ENCODE measurements at places on chromosomes 16 and 17.

- DNase-seq, result no peak
These were observed 33.6 kb upstream of the CPPED1 start for GRCh38 chr16:12837291-12837690.

DNA sequence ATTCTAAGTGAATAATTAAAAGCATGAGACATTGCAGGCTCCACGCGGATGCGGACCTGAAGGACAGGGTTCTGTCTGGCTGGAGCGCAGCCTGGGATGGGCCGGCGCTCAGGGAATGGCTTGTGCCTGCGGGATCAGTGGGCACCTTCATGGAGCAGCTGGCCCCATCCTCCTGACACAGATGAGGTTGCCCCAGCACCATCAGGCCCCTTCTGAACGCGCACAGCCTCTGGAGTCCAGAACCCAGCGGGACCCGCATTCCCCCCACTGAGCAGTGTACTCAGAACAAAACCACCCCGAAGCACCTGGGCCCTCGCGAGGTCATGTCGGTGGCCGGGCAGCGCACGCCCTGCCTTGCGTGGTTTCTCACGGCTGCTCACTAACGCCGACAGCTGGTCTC is 70.5 kb upstream of the CHMP6 start:
- DNase-seq, result no peak

- DNase-seq, result no peak
These were observed 825 bp downstream of the METTL9 start for GRCh38 chr16:21600031-21600773.

- DNase-seq, result no peak
These were observed 168.5 kb downstream of the BCAS3 start for GRCh38 chr17:60846175-60846574.

DNA sequence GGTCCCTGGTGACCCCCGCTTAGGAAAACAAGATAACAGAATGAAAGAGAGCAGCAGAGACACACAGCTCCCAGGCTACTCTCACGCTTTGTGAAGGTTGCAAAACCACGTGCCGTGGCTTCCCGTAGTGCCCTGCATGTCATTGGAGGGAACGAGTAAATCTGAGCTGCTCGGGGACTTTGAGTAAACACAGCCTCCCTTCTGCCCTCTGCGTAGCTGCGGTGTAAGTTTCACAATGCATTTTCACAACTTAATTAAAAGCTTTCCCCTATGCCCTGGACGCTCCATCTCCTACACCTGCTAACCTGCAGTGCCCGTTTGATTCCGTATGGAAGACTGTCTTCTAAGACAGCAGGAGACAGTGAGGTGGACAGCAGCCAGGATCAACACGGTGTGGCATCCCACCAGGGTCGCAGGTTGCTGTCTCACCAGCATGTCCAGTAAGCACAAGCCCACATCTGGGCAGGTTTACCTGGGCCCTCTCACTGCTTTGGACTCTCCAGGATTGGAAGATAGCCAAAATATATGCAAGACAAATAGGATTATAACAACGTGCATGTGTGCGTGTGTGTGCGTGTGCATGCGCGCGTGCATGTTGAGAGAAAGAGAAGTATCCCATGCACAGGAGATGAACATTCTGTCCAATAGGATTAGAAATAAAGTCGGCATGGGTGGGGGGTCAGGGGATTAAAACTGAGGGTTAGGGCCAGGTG is 116.4 kb upstream of the RCVRN start:
- no peak for DNase-seq

GRCh38 chr16:78256686-78257375 is 157.4 kb downstream of the WWOX start:
- DNase-seq, result no peak

- DNase-seq, result no peak
These were observed 7.3 kb downstream of the WRAP53 start for GRCh38 chr17:7695586-7695985.

DNA sequence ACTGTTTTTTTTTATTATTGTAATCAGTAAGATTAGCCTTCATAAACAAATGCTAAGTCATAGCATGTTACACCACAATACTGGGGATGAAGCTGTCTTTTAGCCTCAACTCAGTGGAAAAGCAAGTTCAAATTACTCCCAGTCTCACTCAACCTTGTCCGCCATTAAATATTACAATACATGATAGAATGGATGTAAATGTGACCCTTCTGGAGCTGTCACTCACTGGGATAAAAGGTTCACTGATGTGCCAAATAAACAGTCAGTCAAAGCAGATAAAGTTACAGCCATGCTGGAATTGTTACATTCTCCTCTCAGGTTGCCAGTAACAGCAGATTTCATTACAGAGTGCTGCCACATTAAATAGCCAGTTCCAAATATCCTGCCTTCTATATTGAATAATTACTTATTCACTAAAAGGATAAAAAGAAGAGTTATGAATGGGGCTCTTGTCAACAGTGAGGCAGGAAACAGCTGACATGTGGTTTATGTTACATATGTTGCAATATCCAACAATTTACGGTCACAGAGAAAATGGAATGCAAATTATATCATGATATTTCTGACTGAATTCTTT is 53.4 kb downstream of the BRIP1 start:
- DNase-seq, result no peak

DNA sequence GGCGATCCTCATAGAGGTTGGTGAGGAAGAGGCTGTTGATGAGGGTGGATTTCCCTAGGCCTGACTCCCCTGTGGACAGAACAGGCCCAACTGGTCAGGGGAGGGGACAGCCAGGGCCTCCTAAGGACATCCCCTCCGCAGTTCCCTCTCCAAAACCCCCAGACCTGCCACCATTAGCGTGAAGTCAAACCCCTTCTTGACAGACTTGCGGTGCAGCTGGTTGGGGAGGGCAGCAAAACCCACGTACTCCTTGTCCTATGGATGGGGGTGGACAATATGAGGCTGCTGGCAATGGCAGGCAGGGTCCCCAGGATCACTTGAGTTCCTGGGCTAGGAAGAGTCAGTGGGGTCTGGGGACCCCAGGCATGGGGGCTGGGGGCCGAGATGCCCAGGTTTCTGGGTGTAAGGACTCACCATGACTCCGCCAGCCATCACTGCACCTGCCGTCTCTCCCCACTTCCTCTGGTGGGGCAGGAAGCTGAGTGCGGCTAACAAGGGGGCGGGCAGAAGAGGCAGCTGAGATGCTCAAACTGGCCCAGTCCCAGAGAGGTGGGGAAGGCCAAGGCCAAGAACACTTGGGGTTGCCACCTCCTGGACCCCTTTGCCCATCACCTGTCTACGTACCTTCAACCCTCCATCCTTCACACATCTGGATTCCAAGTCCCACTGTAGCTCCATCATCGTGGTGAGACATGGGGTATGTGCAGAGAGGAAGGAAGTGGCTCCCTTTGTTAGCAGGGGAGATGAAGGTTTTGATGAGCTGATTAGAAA is at the start of gene SEPTIN1:
Gene SEPTIN1 (minus strand): TSS at position 451 of the 771 bp plus-strand sequence. CDS start 19 bp downstream, at position 432.
- peak; percentile 61 for DNase-seq

DNA sequence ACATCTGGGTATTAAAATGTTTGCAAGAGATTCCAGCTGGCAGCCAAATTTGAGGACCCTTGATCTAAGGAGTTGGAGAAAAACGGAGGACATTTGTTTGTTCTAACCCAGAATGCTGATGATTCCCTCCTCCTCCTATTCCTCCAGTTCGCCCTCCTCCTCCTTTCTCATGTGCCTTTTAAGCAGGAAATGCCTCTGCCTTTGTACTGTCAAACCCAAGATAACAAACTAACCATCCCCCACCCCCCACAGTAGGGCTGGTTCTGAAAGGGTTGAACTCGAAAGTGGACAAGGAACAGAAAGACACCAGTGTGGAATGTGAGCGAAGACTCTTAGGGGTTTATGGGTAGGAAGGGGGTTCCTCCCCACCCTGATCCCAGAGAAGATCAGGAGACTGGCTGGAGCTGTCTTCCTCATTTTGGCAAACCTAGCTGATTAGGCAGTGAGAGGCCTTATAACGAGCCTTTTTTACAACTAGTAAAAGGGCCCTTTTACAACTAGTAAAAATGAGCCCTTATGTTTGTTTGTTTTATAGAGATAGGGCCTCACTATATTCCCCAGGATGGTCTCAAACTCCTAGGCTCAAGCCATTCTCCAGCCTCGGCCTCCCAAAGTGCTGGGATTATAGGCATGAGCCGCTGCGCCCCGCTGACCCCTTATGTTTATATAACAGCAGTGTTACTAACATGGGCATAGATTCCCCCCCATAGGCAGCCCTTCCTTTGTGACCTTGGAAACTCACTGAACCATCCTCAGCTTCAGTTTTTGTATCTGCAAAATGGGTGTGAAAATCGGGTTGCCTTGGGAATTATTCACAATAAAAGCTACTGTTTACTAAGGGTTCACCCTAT is 975 bp downstream of the CHD9 start:
- no peak for DNase-seq

DNA sequence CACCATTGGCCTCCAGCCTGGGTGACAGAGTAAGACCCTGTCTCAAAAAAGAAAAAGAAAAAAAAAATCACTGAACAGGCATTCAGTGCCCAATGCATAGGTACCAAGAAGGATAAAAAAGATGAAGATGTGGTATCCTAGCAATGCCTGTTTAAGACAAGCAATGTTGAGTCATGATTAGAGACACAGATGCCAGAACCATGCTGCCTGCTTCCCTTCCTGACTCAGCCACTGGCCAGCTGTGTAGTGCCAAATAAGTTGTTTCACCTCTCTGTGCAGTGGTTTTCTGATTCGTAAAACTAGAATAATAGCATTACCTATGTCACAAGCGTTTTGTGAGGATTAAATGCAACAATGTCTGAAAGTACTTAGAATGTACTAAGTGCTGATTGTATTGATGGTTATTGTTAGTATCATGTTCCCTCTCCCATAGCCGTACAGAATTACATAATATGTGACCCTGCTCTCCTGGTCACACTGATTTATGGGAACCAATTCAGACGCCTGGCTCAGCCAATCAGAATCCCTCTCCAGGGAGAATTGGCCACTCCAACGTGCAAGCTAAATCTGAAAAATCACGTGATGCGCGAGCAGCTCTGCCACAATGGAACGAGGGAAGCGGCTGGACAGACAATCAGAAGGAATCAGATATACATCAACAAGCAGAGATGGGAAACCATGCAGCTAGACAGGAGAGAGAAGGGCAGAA is 241.9 kb downstream of the SLC39A11 start:
- DNase-seq, result no peak

GRCh38 chr16:67398546-67399217 is 5.4 kb upstream of the TPPP3 start:
- DNase-seq, result no peak

DNA sequence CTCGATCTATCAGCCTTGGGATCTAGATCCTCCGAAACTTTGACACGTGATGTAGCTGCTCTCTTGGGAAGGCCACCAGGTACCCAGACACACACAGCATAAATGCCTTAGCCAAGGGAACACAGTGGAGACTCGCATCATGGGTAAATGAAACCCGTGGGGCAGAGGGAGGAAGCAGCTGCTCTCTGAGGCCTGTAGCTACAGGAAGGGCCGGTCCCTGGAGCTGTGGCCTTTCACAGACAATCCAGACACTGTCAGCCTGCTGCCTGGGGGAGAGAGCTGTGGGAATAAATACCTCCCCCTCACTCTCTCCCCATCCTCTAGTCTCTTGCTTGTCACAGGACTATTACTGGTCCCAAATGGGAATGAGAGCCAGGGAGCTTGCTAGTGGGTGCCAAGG is 351.2 kb downstream of the UTP18 start:
- no peak for DNase-seq

DNA sequence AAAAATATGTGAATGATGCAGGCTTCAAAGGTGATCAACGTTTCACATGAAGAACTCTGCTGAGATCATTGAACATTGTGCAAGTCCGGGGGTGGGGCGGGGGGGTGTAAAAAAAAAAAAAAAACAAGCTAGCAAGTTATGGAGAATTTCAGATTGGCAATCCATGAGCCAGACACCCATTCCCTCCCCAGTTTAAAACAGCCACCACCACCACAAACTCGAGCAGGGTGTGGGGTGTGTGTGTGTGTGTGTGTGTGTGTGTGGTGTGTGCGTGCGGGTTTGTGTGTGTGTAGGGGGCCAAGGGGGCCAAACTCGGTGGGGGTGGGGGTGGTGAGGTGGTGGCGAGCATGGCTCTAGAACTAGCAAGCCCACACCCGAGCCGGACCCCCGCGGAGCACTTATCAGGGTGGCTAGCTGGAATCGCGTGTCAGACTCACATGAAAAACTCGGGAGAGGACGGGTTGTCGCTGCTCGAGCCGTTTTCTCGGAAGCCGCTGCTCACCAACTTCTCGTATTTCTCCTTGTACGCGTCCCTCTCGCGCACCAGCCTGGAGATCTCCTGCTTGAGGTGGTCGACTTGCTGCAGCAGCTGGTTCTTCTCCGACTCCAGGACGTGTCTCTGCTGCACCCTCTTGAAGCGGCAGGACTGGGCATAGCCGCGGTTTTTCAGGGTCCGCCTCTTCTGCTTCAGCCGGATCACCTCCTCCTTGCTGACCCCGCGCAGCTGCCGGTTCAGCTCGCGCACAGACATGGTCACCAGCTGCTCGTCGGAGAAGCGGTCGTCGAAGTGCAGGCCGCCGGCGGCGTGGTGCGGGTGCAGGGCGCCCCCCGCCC is 2.0 kb downstream of the MAF start:
- DNase-seq, result peak; percentile 31

GRCh38 chr16:87765473-87765775 is 362 bp downstream of the KLHDC4 start:
- DNase-seq, result peak; percentile 44

- DNase-seq, result no peak
These were observed 17.8 kb downstream of the SERPINF1 start for GRCh38 chr17:1779571-1780131.

- no peak for DNase-seq
These were observed 5.3 kb downstream of the CMTM4 start for GRCh38 chr16:66691234-66691633.

GRCh38 chr16:80674884-80675283 is 129.5 kb downstream of the CDYL2 start:
- DNase-seq, result no peak

DNA sequence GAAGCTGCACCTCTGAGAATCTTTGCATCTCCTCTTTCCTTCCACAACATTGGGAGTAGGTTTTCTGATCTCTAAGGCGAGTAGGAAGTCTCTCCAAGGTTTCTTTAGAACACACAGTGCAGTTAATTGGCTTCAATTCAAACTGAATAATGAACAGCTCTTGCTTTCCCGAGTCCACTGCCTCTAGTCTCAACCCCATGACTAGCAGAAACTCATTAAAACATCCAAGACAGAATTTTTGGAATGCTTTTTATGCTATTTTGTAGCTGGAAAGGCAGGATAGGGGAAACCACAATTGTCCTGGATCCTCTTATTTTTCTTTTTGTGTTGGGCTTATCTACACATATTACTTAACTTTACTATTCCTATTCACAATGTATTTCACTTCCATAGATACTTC is 206.6 kb downstream of the CDH8 start:
- no peak for DNase-seq

DNA sequence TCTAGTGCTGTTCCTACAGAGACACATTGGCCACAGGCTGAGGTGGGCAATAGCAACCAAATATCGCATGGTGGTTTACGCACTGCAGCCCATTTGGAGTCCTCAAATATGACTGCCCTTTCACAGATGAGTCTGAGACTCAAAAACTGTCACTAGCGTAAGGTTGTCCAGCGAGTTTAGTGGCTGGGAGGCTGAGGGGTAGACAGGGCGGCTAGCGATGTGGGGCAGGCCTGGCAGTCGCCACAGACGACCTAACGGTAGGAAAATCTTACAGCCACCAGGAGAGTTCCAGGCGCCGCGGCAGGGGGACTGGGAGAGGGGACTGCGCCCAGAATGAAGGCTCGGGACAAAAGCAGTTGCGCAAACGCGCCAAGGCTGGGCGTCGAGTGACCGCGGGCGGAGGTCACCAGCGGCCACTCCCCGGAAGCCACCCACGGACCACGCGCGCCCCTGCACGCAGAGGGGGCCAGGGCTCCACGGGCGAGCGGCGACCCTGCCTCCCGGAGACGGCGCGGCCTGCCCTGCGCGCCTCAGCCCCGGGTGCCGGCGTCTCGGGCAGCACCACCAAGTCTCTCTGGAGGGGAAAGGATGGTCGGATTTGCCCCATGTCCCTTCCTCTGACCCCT is 699 bp upstream of the MAP1LC3B start:
- DNase-seq, result no peak

Measured in effector memory CD4-positive, alpha-beta T cell (primary cell).